ENCODE measurements at places on chromosomes 6 and 20.

GRCh38 chr6:166127624-166128472, 39.8 kb downstream of the TBXT start:
- no peak for DNase-seq

- no peak for DNase-seq
Observed at GRCh38 chr6:106787327-106788196, 158.2 kb downstream of the QRSL1 start.

GRCh38 chr20:6909608-6910007, 142.1 kb downstream of the BMP2 start:
- DNase-seq: no peak

DNA sequence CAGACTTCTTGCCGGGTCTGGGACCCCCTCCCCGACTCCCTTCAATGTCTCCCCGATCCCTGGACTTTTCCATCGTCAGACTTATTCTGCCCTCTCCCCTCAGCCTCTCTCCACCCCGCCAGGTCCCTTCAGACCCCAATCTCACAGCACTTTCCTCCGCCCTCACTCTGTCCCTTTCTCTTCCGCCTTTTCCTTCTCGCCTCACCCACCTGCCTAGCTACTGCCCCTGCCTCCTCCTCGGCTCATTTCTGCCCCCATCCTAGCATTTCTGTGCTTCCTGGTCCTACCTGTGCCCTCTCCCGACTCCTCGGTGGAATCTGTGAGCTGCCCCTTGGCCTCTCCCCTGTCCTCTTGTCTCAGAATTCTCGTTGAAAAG, 616 bp downstream of the CHMP4B start:
- DNase-seq: no peak

GRCh38 chr6:24743265-24743943, 24.4 kb upstream of the C6orf62 start:
- DNase-seq: peak; percentile 99

- DNase-seq: no peak
Observed at GRCh38 chr20:2234598-2235191, 61.1 kb upstream of the TGM3 start.

DNA sequence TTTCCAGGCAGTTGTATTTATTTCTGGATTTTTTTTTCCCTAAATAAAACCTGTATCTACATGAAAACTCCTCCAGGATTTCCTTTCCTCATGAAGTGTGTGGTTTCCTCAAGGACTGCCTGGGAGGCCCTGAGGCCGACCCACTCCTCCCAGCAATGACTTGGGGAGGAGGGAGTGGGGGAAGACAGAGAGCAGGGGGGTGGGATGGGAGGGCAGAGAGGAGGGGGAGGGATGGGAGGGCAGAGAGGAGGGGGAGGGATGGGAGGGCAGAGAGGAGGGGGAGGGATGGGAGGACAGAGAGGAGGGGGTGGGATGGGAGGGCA, 161.8 kb upstream of the AGPAT4 start:
- no peak for DNase-seq

- no peak for DNase-seq
Observed at GRCh38 chr6:16274885-16275589, 36.6 kb downstream of the GMPR start.

- DNase-seq: peak; percentile 13
Observed at GRCh38 chr6:25961619-25962148, 918 bp upstream of the TRIM38 start.

GRCh38 chr6:12386816-12387215, 96.7 kb downstream of the EDN1 start:
- no peak for DNase-seq

- DNase-seq: no peak
Observed at GRCh38 chr6:19655744-19656143, 181.4 kb upstream of the ID4 start.

DNA sequence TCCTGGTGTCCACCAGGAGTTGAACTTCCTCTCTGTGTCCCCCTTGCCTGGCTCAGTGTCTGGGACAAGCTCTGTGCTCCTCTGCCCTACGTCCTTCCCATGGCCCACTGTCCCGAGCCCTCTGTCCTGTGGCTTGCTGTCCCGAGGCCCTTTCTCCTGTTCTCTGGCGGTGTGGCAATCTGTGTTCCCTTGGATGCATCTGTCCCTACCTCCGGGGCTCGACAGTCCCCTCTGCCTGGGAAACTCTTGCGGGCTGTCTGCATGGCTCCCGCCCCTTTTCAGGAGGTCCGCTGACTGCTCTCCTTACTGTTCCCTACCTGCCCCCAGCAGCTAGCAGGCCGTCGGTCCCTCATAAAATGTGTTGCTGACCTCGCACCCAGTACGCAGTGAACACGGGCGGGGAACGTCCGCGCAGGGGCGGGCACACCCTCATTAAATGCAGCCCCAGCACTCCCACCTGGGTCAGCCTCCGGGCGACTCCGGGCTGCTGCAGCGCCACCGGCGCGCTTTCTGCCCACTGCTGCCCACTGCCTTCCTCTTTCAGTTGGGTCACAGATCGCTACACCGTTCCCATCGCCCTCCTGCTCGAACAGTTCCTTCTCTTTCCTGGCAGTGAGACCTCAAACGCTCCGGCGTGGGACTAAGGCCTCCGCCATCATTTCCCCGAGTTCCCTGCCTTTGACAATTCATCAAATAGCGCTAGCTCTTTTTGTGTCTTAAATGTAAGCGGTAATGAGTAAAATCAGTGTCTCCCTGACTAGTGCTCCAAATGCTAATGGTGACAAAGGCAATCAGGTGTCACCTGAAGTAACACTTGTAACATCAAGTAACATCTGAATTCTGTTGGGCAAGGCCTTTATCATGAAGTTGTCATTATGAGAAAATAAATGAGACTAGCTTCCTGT, 60.5 kb downstream of the RSPH3 start:
- DNase-seq: no peak

DNA sequence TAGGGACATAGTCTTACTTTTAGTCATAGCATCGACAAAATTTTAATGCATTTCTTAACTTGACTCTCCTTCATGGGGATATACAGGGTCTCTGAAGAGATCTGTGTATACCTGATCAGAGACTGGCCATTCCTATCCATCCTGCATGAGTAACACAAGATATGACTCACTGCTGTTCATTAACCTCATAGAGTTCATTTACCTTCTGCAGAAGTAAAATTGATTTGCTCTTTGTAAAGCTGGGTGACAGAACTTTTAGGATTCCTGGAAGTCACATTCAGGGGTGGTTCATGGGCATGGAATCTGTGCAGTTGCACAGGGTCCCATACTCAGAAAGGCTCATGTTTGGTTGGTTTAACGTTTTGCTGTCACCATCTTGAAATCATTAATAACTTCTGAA, 53.2 kb downstream of the PDE7B start:
- peak; percentile 56 for DNase-seq

DNA sequence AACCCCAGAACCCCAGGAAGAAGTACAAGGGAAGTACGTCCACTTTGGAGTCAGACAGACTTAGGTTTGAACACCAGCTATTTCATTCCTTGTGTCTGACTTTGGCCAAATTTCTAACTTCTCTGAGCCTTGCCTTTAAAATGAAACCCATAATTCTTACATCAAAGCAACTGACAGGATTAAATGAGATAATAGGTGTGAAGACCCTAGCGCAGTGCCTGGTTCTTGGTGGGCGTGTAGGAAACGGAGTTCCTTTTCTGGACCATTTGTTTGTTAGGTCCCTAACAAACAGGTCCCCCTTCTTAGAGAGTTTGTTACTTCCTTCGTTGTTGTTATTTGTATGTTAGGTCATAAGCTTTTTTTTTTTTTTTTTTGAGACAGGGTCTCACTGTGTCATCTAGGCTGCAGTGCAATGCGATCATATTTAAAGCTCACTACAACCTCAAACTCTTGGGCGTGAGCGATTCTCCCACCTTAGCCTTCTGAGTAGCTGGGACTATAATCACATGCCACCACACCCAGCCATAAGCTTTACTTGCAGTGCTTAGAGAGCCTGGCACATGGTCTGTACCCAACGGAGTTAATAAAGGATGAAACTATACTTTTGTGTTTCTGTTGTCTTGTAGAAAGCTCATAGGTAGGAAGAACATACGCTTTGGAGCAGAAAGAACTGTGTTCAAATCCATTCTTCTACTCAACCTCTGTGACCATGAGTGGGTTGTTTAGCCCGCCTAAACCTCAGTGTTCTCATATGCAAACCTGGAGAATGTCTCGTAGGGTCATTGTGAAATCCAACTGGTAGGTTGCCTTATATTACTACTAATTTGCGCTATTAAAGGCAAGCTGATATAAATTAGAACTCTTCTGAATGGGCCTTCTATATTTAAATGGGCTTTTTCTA, 21.8 kb upstream of the MROH8 start:
- peak; percentile 20 for DNase-seq

DNA sequence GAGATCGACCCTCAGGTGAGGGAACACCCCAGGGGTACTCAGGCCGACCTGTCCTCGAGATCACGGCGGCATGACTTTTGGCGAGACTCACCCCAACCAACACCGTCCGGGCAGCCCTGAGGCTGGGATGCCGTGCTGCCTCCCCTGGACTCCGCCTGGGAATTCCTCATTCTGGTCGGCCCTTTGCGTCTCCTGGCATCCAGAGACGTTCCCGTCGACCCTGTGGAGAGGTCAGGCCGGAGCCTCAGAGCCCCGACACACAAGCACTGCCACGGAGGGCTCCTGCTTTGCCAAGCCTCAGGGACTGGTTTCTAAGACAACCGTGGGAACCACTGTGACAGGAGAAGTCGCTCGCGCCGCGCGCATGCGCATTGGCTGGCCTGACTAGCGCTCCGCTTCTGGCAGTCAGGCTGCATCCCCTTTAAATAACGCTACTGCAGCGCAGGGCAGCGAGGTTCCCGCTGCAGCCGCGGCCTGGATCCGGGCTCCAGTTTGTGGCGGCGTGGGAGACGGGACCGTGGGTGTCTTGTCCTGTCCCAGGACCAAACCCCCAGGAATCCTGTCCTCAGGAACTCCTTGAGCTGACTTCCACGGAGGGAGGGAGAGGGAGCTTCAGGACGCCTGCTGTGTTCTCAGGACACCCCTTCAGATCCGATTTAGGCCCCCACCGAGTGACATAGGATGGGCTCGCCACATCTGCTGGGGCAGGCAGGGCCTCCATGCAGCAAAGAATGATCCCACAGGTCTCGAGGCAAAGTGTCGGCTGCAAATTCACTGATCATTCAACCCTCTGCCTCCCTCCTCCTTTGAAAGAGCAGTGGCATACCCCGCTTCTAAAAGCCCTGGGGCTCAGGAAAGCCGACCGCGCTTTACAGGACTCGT, 163.2 kb upstream of the ZNF337 start:
- peak; percentile 55 for DNase-seq

GRCh38 chr6:25789475-25789874, 34.9 kb downstream of the SLC17A4 start:
- no peak for DNase-seq
